A673 (cell line): ENCODE measurements at places on chromosomes 11 and 22.

- no peak for DNase-seq
These were observed 6.8 kb upstream of the ANKRD13D start for GRCh38 chr11:67282155-67282875.

DNA sequence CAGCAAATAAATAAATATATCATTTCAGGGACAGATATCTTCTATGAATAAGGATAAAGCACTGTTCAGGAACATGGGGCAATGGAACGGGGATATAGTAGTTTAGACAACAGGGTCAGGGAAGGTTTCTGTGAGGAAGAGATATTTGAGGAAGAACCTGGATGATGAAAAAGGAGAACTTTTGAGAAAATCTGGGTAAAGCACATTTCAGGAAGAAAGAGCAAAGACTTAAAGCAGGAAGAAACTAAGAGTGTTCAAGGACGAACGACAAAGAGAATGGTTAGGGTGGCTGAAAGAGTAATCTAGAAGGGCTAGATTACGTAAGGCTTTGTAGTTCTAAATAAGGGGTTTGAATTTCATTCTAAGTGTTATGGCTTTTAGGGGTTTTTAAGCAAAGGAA is 12.7 kb downstream of the DDI1 start:
- DNase-seq: no peak

GRCh38 chr22:29310065-29310862 is 3.8 kb downstream of the GAS2L1 start:
- DNase-seq: no peak

- no peak for DNase-seq
These were observed 189.3 kb downstream of the FAT3 start for GRCh38 chr11:92413757-92414513.

DNA sequence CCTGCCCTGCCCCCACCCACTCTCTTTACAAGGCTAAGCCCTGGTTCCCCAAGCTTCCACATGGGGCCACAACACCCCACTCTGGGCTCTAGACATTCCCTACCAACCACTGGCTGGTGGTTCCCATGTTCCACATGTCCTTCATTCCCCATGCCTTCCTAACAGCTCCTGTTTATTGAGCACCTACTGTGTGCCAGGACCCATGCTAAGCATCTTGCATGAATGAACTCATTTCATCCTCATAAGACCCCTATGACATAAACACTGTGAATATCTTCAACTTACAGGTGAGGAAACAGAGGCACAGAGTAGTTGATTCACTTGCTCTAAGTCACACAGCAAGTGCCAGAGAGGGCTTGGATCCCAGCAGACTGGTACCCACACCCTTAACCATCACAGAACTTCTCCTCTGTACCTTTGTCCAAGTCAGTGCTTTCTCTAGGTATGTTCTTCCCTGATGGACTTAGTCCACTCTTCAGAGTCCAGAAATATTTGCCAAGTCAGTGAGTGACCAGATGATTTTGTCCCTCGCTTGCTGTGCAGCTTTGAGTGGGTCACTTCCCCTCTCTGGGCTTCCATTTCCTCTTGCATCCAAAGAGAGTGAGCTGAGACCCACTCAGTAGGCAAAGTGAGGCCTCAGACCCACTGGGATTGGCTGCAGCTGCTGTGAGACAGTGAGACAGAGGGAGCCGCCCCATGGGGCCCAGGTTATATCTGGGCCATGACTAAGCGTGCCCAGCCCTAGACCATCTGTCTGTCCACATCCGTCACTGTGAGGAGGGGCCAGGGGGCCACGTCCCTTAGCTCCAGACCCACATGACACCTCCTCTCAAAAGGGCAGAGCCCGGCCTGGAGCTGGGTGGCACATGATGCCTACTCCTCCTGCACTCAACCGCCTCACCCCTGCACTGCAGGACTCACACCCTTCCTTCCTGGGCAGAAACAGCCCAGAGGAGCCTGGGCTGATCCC is 132.4 kb downstream of the MN1 start:
- no peak for DNase-seq

- DNase-seq: no peak
These were observed 125.5 kb upstream of the PARVA start for GRCh38 chr11:12251666-12252560.

DNA sequence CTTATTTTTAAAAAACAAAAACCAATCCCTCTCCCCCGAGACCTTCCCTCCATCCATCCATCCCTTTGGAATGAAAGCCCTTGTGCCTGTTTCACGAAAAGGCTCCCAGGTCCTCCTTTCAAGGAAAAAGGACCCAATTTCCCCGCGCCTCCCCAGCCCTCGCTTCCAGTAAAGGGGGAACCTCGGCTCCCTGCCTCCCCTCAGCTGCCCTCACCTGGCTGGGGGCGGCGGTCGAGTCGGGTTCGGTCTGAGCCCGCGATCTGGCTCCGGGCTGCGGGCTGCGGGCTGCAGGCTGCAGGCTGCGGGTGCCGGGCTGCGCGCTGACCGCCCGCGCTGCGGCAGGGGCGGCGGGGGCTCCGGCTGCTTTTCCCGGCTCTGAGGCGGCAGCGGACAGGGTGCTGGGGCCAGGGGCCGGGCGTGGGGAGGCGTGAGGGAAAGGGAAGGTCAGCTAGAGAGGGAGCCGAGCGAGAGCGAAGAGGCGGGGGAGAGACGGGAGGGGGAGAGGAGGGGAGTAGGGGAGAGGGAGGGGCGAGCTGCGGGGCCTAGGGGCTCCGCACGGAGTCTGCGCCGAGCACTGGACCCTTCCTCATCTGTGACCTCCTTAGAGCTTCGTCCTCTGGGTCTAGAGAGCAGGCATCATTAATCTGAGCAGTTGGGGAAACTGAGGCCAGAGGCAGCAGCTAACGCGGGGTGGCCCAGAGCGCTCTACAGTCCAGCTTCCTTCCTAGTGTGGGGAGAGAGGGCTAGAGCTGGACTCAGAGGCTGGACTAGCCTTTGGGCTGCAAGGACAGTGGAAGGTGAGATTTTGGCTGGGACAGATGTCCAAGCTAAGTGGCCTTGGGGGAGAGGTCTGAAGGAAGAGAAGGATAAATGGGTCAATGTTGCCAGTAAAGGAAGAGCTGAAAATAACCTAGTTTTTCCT is at the start of gene C1QTNF4:
Gene C1QTNF4, minus strand, starts transcription at position 478 of the 922 bp plus-strand sequence. CDS start 3,601 bp downstream, outside the sequence.
- DNase-seq: no peak

DNA sequence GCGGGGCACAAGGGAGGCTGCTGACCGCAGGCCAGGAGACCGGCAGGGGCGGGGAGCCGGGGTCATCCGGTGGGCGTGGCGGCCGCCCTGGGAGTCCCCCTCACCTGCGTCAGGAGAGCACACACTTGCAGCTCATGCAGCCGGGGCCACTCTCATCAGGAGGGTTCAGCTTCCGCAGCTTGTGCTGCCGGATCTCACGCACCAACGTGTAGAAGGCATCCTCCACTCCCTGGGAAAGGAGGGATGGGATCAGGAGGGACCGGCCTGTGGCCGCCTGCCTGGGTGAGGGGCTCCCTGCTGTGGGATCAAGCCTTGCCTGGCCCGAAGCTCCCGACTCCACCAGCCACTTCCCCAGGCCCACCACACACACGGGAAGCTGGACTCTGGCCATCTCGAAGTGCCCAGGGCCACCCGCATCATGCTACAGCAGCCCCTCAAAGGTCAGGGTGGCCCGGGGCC is 2.8 kb downstream of the HRAS start:
- DNase-seq: no peak

- DNase-seq: no peak
These were observed 17.6 kb upstream of the CADM1 start for GRCh38 chr11:115521825-115522224.

DNA sequence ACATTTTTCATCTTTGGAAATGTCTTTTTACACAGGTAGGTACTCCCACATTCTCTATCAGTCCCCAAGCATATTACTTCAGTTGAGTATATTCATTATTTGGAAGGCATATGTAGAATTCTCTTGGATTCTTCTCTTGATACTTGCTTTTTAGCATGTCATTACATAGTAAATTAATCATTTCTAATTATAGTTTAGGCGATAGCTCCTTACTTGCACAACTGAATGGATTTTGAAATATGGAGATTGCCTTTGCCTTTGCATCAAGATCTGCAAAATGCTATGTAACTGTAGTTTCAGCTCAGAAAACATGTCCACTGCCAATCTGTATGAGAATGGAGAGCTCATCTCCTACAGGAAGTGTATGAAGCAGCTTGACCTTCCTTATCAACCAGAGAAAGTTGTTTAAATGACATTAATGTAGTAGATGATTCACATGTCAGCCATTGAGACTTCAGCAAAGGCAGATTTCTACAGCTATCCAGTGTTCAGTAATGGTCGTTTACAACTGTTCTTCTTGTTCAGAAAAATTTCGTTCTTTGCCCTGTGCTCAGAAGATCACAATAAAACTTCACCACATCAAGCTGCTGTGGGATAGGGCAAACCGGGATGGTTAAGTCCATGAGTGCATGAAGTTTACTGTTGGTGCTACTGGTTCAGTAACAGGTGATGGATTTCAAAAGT is 61.6 kb downstream of the PPP6R3 start:
- DNase-seq: no peak

DNA sequence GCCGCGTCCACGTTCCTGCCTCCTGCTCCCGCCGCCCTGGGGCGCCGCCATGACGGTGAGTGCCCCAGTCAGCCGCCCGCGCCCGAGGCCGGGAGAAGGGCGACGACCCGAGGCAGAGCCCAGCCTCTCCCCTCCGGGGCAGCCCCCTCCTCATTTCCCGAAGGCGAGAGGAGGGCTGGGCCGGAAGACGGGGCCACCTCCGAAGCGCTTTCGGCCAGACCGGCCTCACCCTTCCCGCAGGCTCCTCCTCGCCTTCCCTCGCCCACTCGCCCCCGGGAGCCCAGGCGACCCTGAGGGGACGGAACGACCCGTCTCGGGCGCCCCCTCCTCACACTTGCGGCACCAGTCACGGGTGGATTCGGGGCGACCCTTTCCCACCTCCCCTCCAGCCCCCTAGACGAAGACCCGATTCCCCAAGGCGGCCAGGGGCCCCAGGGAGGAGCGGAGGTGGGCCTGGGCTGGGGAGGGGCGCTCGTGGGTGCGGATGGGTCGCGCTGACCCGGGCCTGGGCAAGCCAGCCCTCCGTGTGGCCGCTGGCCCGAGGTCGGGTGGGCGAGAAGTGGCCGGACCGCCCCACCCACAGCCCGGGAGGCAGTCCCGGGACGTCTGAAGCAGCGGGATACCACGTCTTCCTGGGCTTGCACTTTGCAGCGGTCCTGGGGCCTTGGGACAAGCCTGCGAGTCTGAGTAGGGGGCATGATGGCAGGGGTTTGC is 49.7 kb downstream of the TRIOBP start:
- no peak for DNase-seq

DNA sequence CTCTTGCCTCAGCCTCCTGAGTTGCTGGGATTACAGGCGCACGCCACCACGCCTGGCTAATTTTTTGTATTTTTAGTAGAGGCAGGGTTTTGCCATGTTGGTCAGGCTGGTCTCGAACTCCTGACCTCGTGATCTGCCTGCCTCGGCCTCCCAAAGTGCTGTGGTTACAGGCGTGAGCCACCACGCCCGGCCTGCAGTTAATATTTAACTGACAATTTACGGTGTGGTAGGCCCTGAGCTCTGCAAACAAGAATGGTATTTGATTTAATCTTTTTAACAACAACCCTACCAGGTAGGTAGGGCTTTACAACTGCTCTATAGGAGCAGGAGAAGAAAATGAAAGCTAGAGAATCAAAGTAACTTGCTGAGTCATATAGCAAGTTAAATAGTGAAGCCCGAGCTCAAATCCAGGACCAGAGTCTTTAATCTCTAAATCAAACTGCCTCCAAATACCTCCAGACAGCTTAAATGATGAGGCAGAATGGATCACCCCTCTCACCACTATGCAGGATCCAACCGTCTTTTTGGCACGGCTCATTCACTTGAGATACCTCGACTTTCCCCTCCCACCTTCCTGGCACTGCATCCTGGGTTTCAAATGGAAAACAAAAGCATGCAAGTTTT is 9.4 kb downstream of the UEVLD start:
- DNase-seq: no peak

GRCh38 chr22:16774911-16775500 is 50.2 kb downstream of the XKR3 start:
- no peak for DNase-seq

- DNase-seq: no peak
These were observed 5.2 kb downstream of the DDB1 start for GRCh38 chr11:61327669-61328071.

- DNase-seq: peak; percentile 42
These were observed 4.5 kb upstream of the TBX10 start for GRCh38 chr11:67644042-67644441.

GRCh38 chr11:37946155-37946766 is 1348.2 kb upstream of the RAG2 start:
- peak; percentile 86 for DNase-seq

GRCh38 chr11:122478986-122479385 is 176.5 kb upstream of the UBASH3B start:
- DNase-seq: no peak

- DNase-seq: no peak
These were observed 30.9 kb downstream of the SMIM38 start for GRCh38 chr11:69186316-69187260.

- DNase-seq: peak; percentile 76
These were observed 61.7 kb downstream of the LARGE2 start for GRCh38 chr11:45984192-45984591.

GRCh38 chr11:63866211-63866610 is 27.3 kb downstream of the MARK2 start:
- peak; percentile 84 for DNase-seq

DNA sequence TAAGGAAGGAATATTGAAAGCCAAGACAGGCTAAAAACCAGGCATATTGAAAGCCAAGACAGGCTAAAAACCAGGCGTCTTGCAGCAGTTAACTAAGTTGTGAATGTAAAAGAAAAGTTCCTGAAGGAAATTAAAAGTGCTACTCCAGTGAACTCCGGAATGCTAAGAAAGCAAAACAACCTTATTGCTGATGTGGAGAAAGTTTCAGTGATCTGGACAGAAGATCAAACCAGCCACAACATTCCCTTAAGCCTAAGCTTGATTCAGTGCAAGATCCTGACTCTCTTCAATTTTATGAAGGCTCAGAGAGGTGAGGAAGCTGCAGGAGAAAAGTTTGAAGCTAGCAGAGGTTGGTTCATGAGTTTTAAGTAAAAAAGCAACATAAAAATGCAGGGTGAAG is 51.4 kb downstream of the PACS1 start:
- no peak for DNase-seq

DNA sequence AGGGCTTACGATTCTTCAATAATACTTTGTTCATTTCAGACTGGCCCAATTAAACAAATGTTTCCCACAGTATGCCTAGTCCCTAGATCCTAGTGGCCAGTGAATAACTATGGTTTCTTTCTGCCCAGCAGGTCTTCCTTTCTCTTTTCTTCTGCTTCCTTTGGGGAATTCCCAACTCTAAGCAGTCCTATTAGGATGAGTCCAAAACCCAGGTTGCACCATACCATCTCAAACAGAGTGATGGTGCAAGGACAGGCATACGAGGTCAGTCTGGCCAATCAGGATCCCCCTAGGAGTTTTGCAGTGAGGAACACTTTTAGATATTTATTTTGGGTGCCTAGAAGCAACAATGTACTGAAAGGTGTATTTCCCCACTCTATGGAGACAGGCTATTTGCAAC is 41.4 kb upstream of the CCDC34 start:
- no peak for DNase-seq

GRCh38 chr22:43895986-43896645 is 4.3 kb upstream of the PNPLA5 start:
- no peak for DNase-seq

DNA sequence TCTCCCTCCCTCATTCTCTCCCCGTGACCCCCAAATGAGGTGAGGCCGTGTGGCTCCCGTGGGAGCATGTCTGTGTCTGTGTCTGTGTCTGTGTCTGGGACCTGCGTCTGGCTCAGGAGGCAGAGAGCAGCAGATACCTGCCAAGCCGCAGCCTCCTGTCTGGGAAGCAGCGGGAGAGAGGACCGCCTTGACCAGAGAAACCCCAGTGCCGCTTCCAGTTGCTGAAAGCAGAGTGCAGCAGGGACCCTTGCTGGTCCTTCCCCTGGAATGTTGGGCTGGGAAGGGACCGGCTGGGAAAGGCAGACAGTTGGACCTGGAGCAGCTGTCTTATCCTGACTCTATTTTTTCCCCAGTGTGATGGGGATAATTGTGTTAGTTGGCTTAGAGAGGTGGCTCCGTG is 525 bp downstream of the CSDC2 start:
- no peak for DNase-seq
